ENCODE measurements at places on chromosomes 5 and 9.

DNA sequence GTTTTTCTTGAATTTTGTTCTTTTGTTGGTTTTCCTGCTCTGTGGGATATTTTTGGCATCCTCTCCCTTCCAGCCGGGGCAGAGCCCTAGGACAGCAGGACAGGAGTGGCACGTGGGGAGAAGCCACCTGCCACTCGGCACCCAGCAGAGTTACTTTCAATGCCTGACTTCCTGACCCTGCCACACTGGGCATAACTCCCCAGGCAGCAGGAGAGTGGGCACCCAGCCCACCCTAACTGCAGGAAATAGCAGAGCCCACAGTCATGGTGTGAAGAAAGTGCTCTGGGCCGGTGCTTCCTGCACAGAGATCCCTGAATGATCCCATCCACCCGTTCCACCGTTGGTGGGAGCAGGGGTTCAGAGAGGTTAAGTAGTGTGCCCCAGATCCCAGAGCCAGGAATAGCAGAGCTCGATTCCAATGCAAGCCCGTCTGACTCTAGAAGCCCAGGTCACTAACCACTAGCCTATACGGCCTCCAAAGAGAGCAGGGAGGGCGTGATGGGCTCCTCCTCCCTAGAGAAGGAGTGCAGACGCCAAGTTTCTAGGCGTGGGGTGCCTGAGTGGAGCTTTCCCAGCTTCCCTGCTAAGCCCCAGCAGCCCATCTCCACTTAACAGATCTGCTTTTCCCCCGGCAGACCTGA is 8.1 kb upstream of the NUP214 start:
- DNase-seq: no peak

DNA sequence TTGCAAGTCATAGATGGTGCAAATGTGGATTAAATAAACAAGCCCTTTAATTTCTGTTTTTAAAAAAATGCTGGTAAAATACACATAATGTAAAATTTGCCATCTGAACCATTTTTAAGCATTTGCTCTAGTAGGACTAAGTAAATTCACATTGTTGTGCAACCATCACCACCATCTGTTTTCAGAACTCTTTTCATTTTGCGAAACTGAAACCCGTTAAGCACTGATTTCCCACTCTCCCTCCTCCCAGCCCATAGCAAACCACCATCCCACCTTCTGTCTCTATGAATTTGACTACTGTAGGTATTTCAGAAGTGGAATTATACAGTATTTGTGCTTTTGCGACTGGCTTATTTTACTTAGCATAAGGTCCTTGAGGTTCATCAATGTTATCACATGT is 103.3 kb upstream of the CNTLN start:
- no peak for DNase-seq

GRCh38 chr5:40734986-40735385 is 20.8 kb downstream of the TTC33 start:
- DNase-seq: no peak

DNA sequence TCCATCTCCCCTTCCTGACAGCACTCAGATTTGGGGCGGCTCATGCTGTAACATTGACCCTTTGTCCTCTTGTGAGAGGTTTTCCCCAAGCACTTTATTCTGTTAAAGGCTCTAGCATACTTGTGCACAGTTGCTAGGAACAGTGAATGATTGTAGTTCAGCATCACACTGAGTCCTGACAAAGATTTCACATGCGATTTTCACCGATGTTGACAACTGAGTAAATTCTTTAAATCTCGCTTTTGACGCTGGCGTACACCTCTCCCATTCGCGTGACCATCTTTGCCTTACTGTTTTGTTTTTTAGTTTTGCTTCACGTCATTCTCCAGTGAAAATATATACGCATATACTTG is 780 bp downstream of the CDC37L1 start:
- no peak for DNase-seq

GRCh38 chr5:11152368-11152767 is 391.3 kb upstream of the DAP start:
- DNase-seq: no peak

GRCh38 chr9:134891053-134891452 is 10.4 kb downstream of the FCN2 start:
- DNase-seq: no peak

GRCh38 chr5:169423580-169424278 is 122.8 kb upstream of the SLIT3 start:
- no peak for DNase-seq

GRCh38 chr9:124664143-124664542 is 107.0 kb downstream of the NR6A1 start:
- DNase-seq: no peak

DNA sequence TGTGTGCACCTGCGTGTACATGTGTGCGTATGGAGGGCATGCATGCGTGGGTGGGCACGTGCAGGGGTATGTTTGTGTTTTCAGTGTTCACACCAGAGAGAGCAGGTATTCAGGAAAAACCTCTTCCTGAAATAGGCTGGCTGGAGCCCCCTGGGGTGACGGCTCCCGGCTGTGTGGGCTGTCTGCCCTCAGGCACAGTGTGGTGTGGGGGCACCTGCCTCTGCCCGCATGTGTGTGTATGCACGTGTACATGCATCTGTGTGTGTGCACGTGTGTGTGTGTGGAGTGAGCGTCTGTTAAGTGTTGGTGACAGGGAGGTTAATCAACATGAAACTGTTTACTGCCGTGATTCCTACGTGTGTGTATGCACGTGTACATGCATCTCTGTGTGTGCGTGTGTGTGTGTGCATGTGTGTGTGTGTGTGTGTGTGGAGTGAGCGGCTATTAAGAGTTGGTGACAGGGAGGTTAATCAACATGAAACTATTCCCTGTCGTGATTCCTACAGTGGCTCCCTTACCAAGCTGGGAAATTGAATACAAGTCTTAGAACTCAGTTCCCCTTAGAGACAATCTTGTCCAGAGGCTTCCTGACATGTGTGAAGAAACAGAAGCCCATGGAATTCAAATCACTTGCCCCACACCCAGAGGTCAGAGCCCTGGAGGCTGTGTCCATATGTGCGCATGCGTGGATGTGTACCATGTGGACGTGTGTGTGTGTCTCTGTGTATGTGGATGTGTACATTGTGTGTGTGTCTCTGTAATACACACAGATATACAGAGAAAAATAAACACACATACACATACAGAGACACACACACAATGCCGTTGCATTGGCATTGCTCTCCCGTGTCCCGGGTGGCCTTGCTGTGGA is 372.4 kb upstream of the IRX4 start:
- DNase-seq: no peak

GRCh38 chr5:90472783-90473395 is 1.7 kb downstream of the MBLAC2 start:
- peak; percentile 39 for DNase-seq

GRCh38 chr9:76438841-76439588 is 20.0 kb upstream of the GCNT1 start:
- no peak for DNase-seq

DNA sequence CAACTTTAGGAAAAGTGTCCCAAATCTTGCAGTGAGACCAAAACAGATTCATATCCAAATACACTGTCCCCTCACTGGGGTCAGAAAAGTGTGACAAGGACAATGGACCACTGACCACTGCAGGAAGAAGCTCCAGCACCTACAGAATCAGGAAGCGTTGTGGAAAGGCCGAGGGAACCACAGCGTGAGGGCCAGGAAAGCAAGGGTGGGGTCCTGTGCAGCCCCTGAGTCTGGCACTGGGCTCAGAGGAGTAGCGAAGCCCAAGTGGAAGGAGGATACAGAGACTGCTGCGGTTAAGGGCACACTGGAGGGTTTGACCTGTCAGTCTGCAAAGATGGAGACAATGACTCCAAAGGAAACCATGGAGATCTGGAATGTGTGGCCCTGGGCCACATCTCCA is 36.9 kb downstream of the C5orf15 start:
- DNase-seq: no peak

GRCh38 chr5:167598166-167598565 is 693.3 kb upstream of the WWC1 start:
- no peak for DNase-seq

GRCh38 chr5:154771383-154771901 is 16.3 kb downstream of the LARP1 start:
- DNase-seq: no peak

DNA sequence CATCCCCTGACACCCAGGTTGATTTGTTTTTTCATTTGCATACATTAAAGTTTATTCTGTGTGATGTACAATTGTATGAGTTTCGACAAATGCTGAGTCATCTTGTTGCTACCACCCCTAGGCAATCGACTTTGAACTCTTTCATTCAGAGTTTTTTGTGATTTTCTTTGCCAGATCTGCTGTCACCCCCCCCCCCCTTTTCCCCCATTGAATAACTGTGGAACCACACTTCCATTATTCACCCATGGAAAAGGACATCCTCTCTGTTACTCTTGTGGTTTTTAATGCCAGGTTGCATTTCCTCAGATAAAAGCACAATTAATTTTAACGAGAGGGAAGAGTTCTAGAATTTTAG is 13.7 kb upstream of the FAM120AOS start:
- no peak for DNase-seq

DNA sequence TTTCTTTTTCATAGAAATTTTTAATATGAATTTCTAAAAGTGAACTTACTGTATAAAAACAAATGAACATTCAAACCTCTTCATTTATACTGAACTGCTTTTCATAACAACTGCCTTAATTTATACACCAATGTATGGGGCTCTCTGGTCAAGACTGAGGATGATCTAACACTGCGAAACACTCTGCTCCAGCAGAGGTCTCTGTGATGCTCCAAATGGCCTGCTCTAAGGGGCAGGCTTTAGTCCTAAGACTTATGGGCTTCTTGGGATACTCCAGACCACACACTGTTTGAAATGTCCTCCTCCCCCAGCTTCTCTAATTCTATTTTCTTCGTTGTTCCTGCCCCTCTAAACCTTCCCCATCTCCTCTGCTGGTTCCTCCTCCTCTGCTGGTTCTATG is 58.5 kb downstream of the LIFR start:
- DNase-seq: no peak

Measured in SHP77 treated with DMSO at 0.1 percent for 48 hours (cell line).